Neural crest cell (in vitro differentiated cells): ENCODE measurements at places on chromosomes 7 and 10. TPM values are rescaled to one million over a fixed set of nuclear protein-coding genes. Genes with fewer than 3 reads are reported as not detected.
A peak's percentile ranks its signal among the peaks of the same experiment; 100 is the strongest.

DNA sequence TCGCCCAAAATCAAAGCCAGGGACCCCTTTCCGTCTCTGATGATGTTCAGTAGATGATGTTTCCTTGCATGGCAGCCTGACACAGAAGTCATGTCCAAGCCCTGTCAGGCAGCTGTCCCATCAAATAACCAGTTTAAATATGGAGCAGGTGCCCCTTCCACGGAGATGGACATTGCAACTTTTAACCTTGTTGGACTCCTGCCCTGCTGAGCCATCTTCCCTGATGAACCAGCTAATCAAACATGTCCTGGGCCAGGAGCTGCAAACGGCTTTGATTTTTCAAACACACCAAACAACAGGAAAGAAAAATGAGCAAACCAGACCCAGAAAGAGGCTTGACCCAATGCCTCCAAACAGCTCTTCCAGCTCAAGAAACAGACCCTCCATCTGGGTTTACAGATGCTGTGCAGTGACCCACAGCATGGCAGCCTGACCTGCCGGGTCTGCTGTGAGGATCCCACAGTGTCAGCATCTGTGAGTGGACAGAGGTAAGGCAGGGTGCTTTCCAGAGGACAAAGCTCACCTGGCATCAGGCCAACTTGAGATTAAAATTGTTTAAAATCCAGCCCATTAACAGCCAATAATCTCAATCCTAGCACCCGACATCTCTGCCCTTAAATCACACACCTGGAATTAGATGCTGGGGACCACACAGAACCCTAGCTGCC is 372.6 kb downstream of the GRID1 start:
- no peak overlapping the region for H3K27ac ChIP-seq
- no peaks in the 10 kb centered on the region for H3K27me3 ChIP-seq
- H3K4me3 ChIP-seq, result no peak overlapping the region
- no peaks in the 10 kb centered on the region for H3K36me3 ChIP-seq
- no peak for DNase-seq
- H3K4me1 ChIP-seq, result peaks cover 12% of the 10 kb centered on the region

- H3K4me1 ChIP-seq, result peaks cover 8% of the 10 kb centered on the region
- H3K27me3 ChIP-seq, result no peaks in the 10 kb centered on the region
- DNase-seq, result no peak
These were observed 146.9 kb upstream of the RAB11FIP2 start for GRCh38 chr10:118193642-118194041.

The CPA2 gene
- total RNA-seq, result 0.55 and 1.2 TPM in 2 replicates

DNA sequence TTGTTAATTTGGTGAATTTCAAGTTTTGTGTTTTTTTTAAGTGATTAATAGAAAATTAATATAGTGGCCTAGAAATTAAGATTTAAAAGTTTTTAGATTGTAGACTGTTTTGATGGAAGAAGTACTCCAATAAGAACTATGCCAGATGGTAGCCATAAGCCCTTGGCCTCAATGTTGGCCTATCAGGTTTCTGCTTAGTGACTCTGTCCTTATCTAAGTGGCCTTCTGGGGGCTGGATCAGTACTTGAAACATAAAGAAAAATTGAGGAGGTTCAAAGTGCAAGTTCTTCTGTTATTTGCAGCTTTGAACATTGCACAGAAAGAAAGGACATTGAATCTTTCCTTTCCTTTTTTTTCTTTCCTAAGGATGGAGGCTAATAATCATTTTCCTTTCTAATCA is 9.9 kb downstream of the CCDC126 start:
- H3K4me3 ChIP-seq, result no peak overlapping the region
- peak overlapping the region; percentile 62 for H3K27ac ChIP-seq

GRCh38 chr10:43616697-43617370 is 10.6 kb downstream of the ZNF485 start:
- no peak for DNase-seq
- no peak overlapping the region for H3K27ac ChIP-seq
- peaks cover 63% of the 10 kb centered on the region for H3K36me3 ChIP-seq
- H3K4me1 ChIP-seq, result no peaks in the 10 kb centered on the region

DNA sequence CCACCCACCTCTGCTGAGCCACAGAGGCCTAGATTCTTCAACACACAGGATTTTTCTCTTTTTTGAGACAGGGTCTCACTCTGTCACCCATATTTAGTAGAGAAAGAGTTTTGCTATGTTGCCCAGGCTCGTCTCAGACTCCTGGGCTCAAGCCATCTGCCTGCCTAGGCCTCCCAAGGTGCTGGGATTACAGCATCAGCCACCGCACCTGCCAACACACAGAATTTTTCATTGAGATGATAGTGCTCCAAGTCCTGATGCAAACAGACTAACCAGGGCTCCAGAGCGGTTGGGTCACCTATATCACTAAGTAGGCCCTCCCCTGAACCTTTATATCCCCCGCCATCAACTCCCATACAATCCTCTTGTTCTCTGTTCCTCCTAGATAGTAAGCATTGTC is 24.4 kb upstream of the ADRB1 start:
- DNase-seq, result no peak
- H3K36me3 ChIP-seq, result no peaks in the 10 kb centered on the region
- H3K4me3 ChIP-seq, result no peak overlapping the region
- no peaks in the 10 kb centered on the region for H3K27me3 ChIP-seq

The IRF5 gene
- total RNA-seq, result not detected in 2 replicates

DNA sequence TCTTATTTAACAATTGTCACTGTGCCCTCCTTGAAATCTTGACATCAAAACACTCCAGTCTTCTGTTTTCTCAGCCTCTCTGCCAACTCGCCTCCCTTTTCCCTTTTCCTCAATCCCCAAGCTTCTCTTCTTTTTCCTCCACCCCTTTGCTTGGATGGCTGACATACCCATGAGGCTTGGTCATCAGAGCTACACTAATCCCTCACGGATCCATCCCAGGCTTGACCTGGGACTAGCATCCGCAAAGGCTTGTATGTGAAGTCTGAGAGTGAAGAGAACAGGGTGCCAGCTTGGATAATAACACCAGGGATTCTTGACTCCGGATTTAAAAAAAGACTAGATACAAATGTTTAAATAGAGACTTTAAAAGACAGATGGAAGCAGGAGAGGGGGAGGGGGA is 428.8 kb upstream of the C7orf33 start:
- no peak overlapping the region for H3K4me3 ChIP-seq
- no peaks in the 10 kb centered on the region for H3K36me3 ChIP-seq

The GPC2 gene
- 97.8 and 106 TPM in 2 replicates for total RNA-seq

- peaks cover 12% of the 10 kb centered on the region for H3K4me1 ChIP-seq
- H3K36me3 ChIP-seq, result peaks cover 26% of the 10 kb centered on the region
- no peak overlapping the region for H3K27ac ChIP-seq
- DNase-seq, result no peak
These were observed 11.5 kb downstream of the KLF6 start for GRCh38 chr10:3773460-3774017.

- no peaks in the 10 kb centered on the region for H3K36me3 ChIP-seq
- peaks cover 26% of the 10 kb centered on the region for H3K4me1 ChIP-seq
- H3K4me3 ChIP-seq, result no peak overlapping the region
- DNase-seq, result no peak
- peaks cover 11% of the 10 kb centered on the region for H3K27me3 ChIP-seq
- no peak overlapping the region for H3K27ac ChIP-seq
These were observed 2.5 kb downstream of the HSPB1 start for GRCh38 chr7:76304888-76305375.

The MALRD1 gene
- 0.73 and 0.84 TPM in 2 replicates for total RNA-seq

The DLX6 gene
- total RNA-seq, result 0.26 and 0.32 TPM in 2 replicates

GRCh38 chr10:8543361-8544056 is 489.0 kb downstream of the GATA3 start:
- peaks cover 4% of the 10 kb centered on the region for H3K27me3 ChIP-seq
- peaks cover 15% of the 10 kb centered on the region for H3K4me1 ChIP-seq
- H3K36me3 ChIP-seq, result no peaks in the 10 kb centered on the region

DNA sequence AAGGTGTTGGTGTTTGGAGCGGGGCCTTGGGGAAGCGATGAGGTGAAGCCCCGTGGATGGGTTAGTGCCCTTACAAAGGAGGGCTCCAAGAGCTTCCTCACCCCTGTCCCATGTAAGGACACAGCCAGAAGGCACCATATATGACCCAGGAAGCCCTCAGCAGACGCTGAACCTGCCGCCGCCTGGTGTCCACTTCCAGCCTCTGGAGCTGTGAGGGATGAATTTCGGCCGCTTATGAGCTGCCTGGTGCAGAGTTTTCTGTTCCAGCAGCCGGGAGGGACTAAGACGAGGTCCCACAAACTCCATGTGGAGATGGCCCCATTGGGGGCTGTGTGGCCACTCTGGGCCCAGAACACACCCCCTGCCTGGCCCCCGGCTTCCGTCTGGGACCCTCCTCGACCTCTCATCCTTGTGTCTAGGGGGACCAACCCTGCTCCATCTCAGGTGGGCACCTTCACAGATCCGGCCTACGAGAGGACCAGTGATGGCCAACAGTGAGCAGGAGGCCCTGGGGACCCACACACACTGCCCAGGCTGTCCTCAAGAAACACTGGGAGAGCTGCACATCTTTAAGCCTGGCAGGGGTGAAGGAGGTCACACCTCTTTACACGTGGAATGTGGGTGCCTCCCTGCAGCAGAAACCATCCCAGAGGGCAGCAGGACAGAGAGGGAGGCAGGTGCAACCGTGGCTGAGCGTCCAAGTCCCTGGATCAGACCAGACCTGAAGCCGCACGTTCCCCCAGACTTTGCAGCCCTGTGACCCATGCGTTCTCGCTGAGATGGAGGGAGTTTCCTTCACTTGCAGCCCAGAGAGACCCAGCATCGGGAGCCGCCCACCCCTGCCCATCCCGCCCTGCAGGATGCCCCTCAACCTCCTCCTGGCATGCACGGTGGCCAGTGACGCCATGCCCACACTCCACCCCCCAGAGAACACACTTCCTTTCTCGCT is 96.1 kb downstream of the PDGFA start:
- H3K27ac ChIP-seq, result no peak overlapping the region
- no peak overlapping the region for H3K4me3 ChIP-seq

The MACROH2A2 gene
- 149 and 155 TPM in 2 replicates for total RNA-seq

The EPHB6 gene
- 12.3 and 12.5 TPM in 2 replicates for total RNA-seq

- no peak overlapping the region for H3K27ac ChIP-seq
- no peak for DNase-seq
- no peaks in the 10 kb centered on the region for H3K4me1 ChIP-seq
- H3K27me3 ChIP-seq, result no peaks in the 10 kb centered on the region
These were observed 7.8 kb downstream of the SFTPD start for GRCh38 chr10:79941146-79941545.

DNA sequence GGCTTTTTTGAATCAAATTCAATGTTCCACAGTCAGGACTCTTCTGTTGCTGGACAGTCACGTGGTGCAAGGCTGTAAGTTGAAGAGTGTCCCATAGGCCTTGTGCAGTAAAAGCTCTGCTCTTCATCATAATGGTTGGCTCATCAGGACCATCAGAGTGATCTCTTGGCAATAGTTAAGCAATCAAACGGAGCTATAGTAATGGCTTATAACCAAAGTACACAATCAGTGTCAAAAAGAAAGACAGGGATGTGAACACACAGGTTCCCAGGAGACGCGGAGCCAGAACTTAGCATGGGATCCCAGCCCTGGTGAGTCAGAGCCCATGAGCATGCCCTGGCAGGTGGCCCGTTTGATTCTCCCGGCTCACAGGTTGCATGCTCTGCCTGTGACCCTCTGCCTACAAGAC is 10.8 kb upstream of the GPNMB start:
- H3K27me3 ChIP-seq, result no peaks in the 10 kb centered on the region
- no peak overlapping the region for H3K27ac ChIP-seq
- DNase-seq, result no peak
- peaks cover 6% of the 10 kb centered on the region for H3K4me1 ChIP-seq

The CPN1 gene
- total RNA-seq, result not detected in 2 replicates

The SHTN1 gene
- total RNA-seq, result 10.0 and 10.5 TPM in 2 replicates

The SVIL gene
- 57.5 and 57.7 TPM in 2 replicates for total RNA-seq

- no peak overlapping the region for H3K27ac ChIP-seq
- no peaks in the 10 kb centered on the region for H3K27me3 ChIP-seq
- H3K36me3 ChIP-seq, result no peaks in the 10 kb centered on the region
- no peak overlapping the region for H3K4me3 ChIP-seq
These were observed 30.5 kb upstream of the ZNF273 start for GRCh38 chr7:64872351-64873154.

GRCh38 chr10:82397854-82398253 is 522.9 kb downstream of the NRG3 start:
- H3K27ac ChIP-seq, result no peak overlapping the region
- peaks cover 22% of the 10 kb centered on the region for H3K4me1 ChIP-seq
- H3K36me3 ChIP-seq, result no peaks in the 10 kb centered on the region
- no peak for DNase-seq
- peaks cover 56% of the 10 kb centered on the region for H3K27me3 ChIP-seq

The PRPS1L1 gene
- total RNA-seq, result not detected in 2 replicates

DNA sequence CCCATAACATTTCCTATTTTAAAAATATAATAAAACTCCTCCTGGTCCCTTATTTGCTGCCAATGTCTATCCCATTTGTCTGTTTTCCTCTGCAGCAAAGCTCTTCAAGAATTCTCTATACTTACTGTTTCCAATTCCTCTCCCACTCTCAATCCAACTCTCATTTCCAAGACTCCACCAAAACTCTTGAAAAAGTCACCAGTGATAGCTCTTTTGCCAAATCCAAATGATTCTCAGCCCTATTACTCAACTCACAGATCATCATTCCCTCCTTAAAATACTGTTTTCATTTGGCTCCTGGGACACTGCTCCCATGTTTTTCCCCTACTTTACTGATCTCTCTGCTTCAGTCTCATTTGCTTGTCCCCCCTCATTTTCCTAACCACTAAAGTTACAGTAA is 139.4 kb downstream of the HIBADH start:
- H3K27ac ChIP-seq, result no peak overlapping the region
- no peak for DNase-seq
- no peaks in the 10 kb centered on the region for H3K27me3 ChIP-seq
- no peak overlapping the region for H3K4me3 ChIP-seq

- peaks cover 3% of the 10 kb centered on the region for H3K36me3 ChIP-seq
- no peaks in the 10 kb centered on the region for H3K27me3 ChIP-seq
- no peak for DNase-seq
- peaks cover 28% of the 10 kb centered on the region for H3K4me1 ChIP-seq
These were observed 15.7 kb upstream of the CRYGN start for GRCh38 chr7:151455690-151456089.

DNA sequence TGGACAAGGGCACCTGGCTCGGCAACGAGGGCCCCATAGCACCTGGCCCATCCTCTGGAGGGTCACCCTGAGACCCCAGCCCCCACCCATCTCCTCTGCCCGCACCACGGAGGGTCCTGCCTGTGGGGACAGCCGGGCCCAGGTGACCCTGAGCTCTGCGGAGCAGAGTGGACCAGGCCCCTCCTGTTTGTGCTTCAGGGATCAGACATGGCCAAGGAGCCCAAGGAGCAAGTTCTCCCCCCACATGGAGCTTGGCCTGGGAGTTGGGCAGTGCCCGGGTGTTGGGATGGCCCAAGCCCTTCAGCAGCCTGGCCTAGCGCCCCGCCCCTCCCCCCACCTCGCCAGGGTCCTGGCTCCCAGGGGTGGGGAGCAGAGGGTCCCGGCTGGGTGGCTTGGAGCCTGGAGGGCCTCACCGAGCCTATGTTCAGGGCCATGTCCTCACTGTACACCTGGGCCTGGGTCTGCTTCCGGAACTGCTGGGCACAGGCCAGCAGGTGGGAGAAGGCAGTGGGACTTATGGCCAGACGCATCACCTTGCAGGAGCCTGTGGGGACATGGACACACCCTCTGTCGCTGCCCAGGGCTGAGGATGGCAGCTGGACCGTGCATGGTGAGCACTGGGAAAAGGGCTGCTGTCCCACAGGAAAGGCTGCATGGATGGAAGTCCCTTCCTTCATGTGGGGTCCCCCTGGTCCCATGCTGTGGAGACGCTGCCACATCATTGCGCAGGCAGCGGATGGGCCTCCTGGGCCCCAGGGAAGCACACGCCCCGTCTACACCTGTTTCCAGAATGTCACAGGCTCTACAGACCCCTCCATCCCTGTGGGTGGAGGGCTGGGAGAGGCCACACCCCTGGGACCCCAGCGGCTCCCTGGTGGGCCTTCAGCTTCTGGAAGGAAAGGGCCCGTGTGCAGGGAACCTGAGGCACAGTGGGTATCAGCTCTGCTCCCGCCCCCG is 49.2 kb upstream of the NKX6-2 start:
- H3K27me3 ChIP-seq, result peaks cover 52% of the 10 kb centered on the region
- no peak overlapping the region for H3K27ac ChIP-seq
- no peak overlapping the region for H3K4me3 ChIP-seq
- H3K4me1 ChIP-seq, result no peaks in the 10 kb centered on the region
- H3K36me3 ChIP-seq, result no peaks in the 10 kb centered on the region

The ATOH7 gene
- total RNA-seq, result 0.20 and 0.84 TPM in 2 replicates

The BTBD16 gene
- total RNA-seq, result not detected in 2 replicates

The STOX1 gene
- total RNA-seq, result 8.7 and 8.8 TPM in 2 replicates
